Sigmoid colon (tissue), 7 donors: ENCODE measurements at places on chromosomes 5 and 9. TPM values are rescaled to one million over a fixed set of nuclear protein-coding genes. Genes with fewer than 3 reads are reported as not detected.

The CARD19 gene
- 88.4 TPM for total RNA-seq

The CCL27 gene
- total RNA-seq, result not detected

- DNase-seq, result peak; percentile 67
These were observed 16.8 kb downstream of the NIPAL4 start for GRCh38 chr5:157476702-157477408.

GRCh38 chr9:81517954-81518353, 171.4 kb downstream of the TLE1 start:
- no peak for DNase-seq

- no peak for DNase-seq
These were observed 18.7 kb downstream of the ECM2 start for GRCh38 chr9:92517046-92517445.

DNA sequence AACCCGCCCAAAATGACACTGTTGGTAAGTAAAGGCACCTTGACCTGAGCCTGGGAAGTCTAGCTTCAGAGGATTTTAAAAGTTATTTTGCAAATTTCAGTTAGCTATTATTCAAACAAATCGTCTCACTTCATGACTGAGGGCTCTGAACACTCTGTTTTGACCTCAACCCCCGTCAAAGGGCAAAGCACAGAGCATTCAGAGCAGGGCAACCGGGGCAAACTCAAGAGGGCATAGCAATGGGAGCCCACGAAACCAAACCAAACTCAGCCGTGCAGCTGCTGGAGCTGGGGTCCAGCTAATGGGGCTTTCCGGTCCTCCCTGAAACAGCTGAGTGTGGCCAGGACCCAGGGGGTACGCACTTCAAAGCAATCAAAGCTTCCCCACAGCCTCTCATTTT, 1.6 kb downstream of the C9 start:
- DNase-seq, result no peak

GRCh38 chr5:55022450-55022849, 1.6 kb upstream of the GZMK start:
- no peak for DNase-seq

- no peak for DNase-seq
These were observed 27.1 kb upstream of the LRRC14B start for GRCh38 chr5:164244-164643.

- no peak for DNase-seq
These were observed 171.8 kb downstream of the XRCC4 start for GRCh38 chr5:83249156-83249555.

DNA sequence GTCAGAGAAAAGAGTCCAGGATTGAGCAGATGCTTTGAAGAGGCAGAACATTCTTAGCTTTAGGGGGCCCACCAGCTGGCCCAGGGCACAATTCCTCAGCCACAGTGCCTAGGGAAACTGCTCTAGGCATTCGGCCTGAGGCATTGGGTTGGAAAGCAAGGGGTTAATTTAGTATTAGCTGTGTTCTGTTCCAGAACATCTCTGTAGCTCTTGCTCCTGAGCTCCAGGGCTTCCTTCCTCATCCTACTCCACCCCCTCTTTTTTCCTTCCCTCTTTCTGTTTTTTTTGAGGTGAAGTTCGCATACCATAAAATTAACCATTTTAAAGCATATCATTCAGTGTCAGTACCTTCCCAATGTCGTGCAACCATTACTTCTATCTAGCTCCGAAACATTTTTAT, 74.5 kb upstream of the PANK3 start:
- no peak for DNase-seq

DNA sequence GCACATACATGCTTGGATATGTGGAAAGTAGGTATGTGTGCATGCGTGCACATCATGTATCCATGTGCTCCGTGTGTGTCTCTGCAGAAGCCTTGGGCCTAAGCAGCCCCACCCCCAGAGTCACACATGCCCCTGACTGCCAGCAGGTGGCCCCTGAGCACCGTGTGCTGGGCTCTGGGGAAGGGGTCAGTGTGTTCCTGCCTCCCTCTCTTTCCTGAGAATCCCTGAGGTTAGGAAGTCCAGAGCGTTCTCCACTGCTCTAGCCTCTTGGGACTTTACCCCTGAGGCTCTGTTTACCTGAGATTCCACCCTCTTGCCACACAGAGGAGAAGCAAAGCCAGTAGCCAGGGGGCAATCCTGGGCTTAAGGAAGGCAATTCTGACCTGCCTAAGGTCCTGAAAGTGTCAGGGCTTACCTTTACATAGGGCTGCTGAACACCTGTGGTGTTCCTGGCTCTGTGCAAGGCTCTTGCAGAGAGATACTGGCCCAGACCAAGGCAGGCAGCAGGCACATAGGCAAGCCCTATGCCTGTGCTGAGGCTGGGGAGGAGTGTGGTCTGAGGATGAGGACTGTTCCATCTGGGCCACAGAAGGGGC, 207.3 kb downstream of the TMEM38B start:
- DNase-seq, result no peak

DNA sequence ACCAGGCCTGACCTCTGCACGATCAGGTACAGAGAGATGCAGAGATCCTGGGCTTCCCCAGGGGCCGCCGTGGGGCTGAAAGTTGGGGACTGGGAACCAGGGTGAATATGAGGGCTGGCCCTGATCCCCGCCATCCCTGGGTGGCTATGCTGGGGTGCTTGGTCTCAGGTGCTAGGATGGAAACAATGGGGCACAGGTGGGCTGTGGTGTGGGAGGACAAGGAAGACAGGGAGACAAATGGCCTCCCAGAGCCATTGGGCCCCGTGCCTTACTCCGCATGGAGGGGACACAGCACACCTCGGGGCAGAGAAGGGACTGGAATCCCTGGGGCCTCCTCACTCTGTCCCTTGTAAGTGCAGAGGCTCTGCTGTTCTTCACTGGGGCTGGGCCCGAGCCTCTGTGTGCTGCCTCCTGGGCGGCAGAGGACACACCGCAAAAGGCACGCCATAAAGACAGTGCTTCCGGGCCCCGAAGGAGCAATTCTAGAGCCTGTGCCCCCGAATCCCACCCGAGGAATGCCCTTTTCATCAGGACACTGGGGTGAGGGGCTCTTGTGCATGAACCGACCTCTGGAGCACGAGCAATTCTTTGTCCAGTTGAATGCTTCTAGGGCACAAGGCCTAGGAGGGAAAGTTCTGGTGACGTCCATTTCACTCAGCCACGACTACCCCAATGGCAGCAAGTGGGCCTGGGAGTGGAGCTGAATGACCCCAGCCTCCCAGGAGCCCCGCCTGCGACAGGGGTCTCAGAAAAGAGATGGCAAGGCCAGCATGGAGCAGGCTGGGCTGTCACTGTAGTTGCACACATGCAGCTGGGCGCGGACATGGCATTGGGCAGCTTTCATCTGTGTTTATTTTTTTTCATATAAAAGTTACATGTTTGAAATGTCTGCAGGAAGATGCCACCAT, 30.9 kb downstream of the PRRT1B start:
- DNase-seq, result no peak

GRCh38 chr5:122915717-122916461, 70.5 kb downstream of the SNX24 start:
- DNase-seq, result no peak
